CD4-positive, alpha-beta T cell treated with Interleukin-15 for 4 hours (primary cell): ENCODE measurements at places on chromosomes 16 and 17.

DNA sequence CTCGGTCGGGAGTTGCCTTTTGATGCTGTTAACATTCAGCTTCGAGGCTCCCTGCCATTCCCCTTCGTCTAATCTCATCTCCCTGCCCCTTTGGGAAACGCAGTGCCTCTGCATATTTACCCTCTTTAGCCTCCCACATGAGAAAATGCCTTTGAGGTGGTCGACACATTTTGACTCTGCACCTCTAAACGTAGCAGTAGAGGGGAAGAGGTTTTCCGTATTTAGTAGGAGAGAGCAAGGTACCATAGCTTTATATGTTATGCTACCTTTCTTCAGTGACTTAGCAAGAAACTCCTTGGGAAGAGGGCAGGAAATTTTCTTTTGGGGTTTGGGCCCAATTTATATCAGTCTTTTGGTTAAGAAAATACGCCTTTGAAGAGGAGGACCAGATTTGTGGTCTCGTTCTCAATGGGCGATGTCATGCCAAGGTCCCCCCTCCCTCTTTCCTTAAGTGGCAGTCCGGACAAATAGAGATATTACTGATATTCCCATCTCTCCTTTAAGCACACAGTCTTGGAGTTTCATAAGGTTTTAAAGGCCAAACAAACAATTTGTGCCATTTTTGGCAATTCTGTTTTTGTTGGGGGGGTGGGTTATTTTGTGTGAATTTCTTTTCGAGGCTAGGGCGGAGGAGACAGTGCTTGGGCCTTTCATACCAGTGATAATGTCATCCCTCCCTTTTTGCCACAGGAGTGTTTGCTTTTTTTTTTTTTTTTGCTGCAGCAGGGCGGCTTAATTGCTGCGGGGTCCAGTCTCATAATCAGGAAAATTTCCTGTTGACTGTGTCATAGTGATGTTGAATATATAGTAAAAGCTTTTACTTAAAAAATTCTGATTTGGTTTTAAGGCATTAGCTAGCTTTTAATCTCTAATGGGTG lies 1.5 kb downstream of the PAFAH1B1 start:
- no peak for DNase-seq

DNA sequence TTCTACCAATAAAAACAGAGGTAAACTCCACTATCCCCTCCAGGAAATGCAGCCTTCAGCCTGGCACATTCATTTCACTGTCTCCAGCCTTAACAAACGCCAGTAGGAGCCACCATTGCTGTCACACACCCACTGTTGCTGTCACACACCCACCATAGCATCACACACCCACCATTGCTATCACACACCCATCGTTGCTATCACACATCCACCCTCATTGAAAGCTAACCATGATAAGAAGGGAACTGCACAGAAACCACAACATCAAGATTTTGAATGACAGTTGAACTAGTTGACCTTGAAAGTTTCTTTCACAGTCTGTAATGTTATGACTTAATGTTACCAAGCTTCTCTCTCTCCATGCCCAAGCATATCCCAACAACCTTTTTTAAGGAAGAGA lies 38.1 kb downstream of the SHCBP1 start:
- no peak for DNase-seq

DNA sequence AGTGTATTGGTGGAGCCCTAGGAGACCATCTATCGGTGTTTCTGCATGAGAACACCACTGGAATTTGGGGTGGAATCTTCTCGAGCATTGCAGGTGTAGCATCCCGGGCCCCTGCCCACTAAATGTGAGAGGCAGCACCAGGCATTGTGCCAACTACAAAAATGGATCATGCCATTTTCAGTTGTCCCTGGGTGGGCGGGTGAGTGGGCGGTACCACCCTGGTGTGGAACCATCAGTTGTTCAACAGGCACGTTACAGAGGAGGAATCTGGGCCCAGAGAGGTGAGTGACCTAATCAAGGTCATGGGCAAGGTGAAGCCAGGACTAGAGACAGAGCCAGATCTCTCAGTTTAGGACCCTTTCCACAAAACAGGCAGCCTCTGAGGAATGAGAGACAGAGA lies 8.8 kb downstream of the PIPOX start:
- no peak for DNase-seq

DNA sequence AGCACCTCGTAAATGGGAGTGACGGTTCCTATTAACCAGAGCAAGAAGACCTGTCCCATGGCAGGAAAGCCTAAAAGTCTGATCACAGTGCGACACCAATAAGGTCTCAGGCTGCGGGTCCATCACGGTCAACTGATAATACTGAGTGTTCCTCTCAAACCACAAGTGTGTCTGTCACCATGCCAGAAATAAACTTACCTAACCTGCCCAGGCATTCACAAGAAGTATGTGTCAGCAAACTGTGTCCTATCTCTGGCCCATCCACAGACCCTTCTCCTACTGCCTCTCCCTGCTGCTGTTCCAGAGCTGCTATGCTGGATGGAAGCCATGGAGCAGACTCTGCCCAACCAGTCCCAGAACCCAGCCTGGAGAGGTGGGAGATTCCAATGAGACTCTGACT lies 73.5 kb downstream of the ZNF423 start:
- DNase-seq: no peak

GRCh38 chr16:48075398-48075797 lies 80.4 kb downstream of the ABCC12 start:
- DNase-seq: no peak

GRCh38 chr16:77885571-77886295 lies 97.4 kb downstream of the VAT1L start:
- no peak for DNase-seq

DNA sequence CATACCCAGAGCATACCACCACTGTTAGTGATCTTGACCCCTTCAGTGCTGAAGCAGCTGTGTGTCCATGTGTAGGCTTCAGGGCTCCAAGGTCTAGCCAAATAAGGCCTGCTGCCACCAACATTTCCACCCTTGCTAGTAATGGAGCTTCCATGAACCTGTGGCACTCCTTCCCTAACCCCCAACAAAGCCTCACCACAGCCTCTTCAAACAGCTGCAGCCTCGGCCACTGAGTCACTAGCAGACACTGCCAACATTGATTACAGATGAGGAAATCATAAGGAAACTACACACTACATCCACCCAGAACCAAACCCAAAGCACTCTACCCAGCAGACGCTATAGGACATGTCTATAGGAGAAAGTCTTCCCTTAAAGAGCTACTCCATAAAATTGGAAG lies 610.7 kb downstream of the KCNJ2 start:
- no peak for DNase-seq
